Activated CD4-positive, alpha-beta T cell treated with anti-CD3 and anti-CD28 coated beads, Interleukin-2, amount 50 U/mL, for 4 hours (primary cell): ENCODE measurements at places on chromosomes 13 and 19.

- no peak for DNase-seq
Measured at GRCh38 chr13:36057041-36057440, 74.1 kb downstream of the DCLK1 start.

DNA sequence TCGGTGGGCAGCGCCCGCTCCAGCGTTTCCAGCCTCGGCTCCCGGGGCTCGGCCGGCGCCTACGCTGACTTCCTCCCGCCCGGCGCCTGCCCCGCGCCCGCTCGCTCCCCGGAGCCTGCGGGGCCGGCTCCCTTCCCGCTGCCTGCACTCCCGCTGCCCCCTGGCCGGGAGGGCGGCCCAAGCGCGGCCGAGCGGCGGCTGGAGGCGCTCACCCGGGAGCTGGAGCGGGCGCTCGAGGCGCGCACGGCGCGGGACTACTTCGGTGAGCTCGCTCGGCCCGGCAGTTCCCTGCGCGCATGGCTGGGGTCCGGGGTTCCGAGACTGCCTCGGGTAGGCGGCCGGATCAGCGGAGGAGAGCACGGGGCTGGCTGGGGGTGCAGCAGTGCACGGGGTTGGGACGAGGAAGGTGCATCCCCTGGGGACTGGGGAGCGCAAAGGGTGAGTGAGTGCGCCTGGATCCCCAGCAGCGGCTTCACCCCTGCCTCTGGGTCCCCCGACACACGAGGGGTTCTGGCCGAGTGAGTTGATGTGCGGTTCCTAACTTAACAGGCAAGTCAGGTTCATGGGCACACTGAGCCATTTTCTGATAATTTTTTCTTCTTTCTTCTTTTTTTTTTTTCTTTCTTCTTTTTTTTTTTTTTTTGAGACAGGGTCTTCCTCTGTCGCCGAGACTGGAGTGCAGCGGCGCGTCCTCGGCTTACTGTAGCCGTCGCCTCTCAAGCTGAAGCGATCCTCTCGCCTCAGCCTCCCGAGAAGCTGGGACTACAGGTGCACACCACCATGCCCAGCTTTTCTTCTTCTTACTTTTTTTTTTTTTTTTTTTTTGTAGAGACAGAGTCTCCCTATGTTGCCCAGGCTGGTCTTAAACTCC lies 1.1 kb downstream of the WTIP start:
- DNase-seq, result no peak

DNA sequence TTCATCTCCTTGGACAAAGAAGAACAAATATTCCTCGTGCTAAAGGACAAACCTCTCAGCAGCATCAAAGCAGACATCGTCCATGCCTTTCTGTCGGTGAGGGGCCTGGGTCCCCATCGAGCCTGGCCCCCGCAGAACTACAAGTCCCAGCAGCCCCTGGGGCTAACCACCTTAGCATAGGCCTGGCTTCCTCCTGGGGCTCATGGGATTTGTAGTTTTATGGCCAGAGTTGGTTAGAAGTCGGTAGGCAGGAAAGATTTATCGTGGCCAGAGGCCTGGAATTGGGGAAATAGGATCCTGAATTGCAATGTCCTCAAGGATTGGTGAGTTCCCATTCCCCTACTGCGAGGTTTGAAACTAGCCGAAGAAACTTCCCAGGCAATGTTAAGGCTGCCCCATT lies 19.6 kb downstream of the TMEM150B start:
- peak; percentile 47 for DNase-seq

DNA sequence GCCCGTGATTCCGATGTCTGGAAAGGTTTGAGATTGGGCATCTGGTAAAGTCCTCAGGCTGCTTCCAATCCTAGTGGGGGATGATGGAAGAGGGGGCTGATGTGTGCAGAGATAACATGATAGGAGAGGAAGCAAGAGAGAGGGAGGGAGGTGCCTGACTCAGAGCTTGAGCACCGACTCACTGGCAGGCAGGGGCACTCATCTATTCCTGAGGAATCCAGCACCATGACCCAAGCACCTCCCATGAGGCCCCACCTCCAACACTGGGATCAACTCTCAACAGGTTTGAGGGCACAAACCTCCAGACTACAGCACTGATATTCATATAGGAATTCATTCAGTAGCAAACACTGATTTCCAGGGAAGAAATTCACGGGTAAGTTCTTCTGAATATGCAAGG lies 5.6 kb upstream of the SIGLEC9 start:
- no peak for DNase-seq

DNA sequence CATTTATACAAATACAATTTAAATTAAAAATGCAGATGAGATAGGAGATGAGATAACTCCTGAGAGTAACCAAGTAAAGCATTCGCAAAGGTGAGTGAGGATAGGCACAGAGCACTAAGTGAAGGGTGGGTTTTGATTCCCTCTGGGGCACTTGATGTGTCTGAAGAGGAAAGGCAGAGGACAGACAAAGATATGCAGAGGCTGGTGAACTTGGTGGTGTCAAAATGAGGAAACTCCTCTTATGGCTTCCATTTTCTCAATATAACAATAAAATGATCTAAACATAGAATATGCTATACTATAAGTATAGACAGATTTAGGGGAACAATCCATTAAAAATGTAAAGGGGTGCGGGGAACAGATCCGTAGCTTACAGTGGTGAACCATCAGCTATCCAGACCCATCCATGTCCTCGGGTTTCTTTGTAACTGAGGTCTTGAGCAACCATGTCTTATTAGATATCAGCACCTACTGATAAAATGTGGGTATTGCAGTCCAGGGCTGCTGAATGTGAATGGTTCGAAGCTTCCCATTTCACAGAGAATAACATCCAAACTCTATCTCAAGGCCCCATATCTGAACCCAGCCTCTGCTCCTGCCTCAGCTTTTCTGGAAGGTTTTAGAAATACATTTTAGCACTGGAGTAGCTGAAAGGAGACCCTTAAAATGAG lies 73.9 kb upstream of the SLC10A2 start:
- DNase-seq, result no peak

DNA sequence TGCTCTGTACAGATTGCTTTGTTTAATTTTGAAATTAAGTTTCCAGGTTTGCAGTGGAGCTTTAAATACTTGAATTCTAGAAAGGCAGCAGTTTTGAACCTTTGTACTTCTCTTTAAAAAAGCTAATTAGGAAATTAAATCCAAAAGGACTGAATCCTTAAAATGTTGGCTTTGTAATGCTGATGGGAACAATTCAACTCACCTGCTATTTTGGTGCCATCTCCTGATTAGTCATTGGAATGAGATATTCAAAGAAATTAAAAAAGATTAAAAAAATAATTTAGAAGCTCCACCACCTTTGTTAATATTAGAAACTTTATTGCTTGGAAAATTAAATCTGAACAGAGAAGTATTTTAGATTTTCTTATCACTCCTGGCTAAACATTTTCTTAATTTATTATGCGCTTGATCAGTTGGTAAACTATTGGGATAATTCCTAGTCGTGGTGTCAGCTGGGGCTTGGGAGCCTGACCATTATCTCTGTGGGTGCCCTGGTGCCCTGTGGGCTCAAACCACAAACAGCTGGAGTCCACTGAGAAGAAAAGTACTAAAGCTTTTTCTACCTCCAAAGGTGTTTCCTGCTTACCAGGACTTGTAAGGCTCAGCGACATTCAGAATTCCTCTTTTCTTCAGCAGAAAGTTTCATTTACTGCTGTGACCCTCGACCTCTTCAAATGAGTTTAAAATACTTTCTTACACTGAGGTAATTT lies 540.4 kb downstream of the DIAPH3 start:
- DNase-seq, result no peak

GRCh38 chr19:29010276-29010675 lies 202.7 kb downstream of the UQCRFS1 start:
- DNase-seq, result no peak

DNA sequence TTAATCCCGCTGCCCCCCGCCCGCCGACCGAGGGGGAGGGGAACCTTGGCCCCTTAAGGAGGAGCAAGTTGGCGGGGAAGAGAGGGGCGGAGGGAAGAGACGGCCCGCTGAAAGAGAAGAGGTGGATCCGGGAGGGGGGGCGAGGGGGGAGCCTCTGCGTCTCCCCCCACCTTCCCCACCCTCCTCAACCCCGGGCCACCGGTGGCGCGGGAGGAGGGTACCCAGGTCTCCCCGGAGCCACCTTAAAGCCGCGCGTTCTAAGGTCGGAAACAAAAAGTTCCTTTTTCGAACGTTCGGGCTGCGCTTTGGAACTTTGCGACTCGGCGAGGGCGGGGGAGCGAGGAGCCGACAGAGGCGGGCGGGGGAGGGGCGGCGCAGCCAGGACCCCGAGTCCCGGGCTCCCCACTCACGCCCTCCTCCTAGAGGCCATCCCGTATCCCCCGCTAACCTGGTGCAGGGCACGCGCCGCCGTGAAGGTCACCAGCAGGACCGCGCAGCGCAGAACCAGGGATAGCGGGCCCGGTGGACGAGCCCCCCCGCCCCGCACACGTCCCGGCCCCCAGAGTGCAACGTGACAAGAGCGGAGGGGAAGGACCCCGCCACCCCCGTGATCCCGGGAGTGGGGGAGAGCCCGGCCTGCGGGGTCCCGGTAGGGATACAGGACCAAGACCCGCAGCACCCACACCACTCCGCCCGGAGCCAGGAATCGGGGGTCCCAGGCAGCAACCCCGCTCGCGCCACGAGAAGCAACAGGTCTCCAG lies 659 bp downstream of the ERF start:
- DNase-seq, result peak; percentile 79

DNA sequence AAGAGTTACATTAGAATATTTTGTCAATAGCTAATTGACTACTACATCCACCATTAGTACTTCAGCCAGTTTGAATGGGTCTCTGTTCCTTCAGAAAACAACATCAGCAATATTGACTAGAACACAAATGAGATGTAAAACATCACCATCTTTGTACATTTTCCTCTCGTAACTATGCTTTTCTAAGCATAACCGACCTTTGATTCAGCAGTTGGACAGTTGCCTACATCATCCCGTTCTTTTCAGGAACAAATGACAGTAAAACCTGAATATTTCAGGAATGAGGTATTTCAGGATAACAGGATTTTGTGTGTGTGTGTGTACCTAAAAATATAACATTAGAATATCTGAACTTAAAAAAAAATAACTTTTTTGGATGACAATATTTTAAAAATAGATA lies 60.9 kb downstream of the STARD13 start:
- DNase-seq, result no peak

GRCh38 chr13:98399756-98400155 lies 177.2 kb downstream of the STK24 start:
- no peak for DNase-seq

- DNase-seq, result no peak
Measured at GRCh38 chr19:43997631-43998290, 5.0 kb upstream of the ZNF230 start.

GRCh38 chr13:40064154-40065097 lies 409.0 kb downstream of the COG6 start:
- DNase-seq, result no peak

- no peak for DNase-seq
Measured at GRCh38 chr19:55529636-55530234, 7.2 kb downstream of the SBK2 start.

DNA sequence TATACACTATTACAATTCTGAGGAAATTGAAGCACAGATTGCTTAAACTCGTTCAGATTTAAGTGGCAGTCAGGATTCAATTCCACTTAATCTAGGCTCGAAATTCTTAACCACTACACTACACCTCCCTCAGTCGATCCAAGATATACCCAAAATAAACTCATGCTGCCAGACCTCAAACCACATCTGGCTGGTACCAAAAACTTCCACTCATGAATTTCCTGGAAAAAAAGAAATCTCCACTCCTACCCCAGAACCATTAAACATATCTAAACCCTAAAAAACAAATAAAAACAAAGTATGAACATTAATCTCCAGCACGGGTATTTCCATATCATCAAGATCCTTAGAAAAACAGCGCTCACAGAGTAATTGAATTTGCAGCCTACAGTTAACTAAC lies 1.1 kb downstream of the ZFP30 start:
- no peak for DNase-seq

GRCh38 chr13:73988461-73988860 lies 145.7 kb downstream of the KLF12 start:
- DNase-seq, result no peak

GRCh38 chr13:114109641-114110041 lies 22.8 kb downstream of the RASA3 start:
- peak; percentile 37 for DNase-seq
